ENCODE measurements at places on chromosomes 5 and 9.
A peak's percentile ranks its signal among the peaks of the same experiment; 100 is the strongest.

DNA sequence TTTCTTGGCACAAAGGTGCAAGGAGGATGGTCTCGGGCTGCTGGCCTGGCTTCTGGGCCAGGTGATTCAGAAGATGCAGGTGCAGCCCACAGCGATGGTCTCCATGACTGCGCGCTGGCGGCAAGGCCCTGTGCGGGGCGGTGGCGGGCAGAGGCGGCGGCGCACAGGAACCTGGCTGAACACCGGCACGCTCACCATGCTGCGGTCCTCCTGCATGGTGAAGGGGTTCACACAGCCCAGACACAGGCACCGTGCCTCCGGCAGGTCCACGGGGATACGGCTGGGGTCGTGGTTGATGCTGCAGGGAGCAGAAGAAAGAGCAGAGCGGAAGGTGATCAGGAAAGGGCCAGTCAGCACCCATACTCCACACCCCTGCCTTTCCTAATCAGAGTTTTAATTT is 4.8 kb downstream of the IL17B start:
- DNase-seq: no peak

- no peak for DNase-seq
These were observed 18.1 kb downstream of the OLFML2A start for GRCh38 chr9:124794902-124795491.

DNA sequence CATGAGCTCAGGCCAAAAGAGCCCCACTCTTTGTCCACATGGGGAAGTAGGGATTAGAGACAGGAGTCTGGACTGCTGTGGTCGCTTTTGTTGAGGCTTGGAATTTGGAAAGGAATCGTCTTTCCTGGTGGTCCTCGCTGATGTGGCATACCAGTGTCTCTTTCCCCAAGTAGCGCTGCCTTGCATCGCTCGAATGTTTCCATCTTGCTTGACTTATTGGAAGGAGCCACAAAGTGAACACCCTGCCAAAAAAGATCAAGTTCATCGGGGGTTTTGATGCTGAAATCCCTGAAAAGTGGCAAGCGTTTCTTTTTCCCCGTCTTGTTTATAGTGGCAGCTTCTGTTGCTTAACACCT is 161.3 kb downstream of the MACROH2A1 start:
- DNase-seq: no peak

DNA sequence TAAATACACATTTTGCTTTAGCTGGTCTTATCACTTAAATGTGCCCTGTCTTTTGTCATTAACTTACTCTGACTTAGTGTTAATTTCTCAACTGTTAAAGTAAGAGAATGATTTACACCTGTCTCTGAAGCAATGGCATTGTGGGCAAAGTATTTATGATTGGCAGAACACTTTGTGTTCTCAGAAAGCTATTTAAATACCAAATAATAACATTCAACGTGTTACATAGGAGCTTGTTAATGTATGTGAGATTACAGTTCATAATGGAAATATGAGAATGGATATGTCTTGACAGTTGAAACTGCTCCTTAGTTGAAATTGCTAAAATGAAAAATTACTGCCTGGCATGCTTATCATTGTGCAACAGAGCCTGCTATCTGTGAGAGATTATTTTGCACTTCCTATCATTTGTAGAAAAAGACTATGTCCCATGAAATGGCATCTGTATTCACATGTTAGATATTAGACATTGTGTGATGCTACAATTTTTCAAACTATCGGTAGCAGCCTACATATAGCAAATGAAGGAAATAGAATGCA is 46.1 kb downstream of the PRR16 start:
- no peak for DNase-seq

GRCh38 chr9:119768266-119768665 is 399.0 kb upstream of the BRINP1 start:
- no peak for DNase-seq

DNA sequence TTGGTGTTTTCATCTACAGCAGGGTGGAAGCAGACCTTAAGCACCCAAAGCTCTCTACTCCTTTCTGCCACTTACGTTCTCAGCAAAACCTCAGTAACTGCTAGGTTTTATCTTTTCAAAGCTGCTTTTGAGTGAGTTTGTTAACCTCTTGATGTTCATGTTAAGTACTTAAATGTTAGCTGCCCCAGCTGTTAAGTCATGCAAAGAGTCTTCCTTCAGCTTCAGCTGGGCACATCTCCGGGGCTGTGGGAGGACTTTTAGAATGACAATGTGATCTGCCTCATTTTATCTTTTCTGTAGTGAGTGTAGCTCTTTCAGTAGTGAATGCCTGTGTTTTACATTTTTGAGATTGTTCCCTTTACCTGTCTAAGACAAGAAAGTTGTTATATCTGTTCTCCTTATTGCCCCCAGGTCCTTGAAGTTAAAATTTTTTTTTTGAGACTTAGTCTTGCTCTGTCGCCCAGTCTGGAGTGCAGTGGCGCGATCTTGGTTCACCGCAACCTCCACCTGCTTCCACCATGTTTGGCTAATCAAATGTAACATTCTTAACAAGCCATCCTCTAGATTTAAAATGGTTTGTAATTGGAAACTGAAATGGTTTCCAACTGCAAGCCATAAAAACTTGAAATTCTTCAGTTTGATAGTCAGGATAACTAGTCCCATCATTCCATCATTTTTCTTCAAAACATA is 19.6 kb downstream of the KDM4C start:
- DNase-seq: no peak

- DNase-seq: no peak
These were observed 10.8 kb upstream of the ARSI start for GRCh38 chr5:150313501-150313900.

- DNase-seq: no peak
These were observed 44.3 kb upstream of the ZBED3 start for GRCh38 chr5:77131361-77131760.

DNA sequence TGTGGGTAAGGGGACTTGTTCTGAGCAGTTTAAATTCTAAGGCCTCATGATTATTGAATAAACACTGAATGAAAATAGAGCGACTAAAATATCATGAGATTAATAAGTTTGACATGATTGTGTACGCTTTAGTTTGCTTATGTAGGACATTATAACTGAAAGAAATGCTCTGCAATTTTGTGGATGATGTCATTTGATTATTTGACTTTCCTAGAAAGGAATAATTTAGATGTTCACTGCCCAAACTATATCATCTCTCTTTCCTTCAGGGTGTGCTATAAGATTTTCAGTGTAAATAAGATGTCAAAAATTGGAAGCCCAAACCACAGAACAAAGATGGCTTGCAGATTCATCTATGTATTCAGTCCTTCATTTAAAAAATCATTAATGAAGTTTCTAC is 115.7 kb upstream of the MTAP start:
- DNase-seq: no peak

DNA sequence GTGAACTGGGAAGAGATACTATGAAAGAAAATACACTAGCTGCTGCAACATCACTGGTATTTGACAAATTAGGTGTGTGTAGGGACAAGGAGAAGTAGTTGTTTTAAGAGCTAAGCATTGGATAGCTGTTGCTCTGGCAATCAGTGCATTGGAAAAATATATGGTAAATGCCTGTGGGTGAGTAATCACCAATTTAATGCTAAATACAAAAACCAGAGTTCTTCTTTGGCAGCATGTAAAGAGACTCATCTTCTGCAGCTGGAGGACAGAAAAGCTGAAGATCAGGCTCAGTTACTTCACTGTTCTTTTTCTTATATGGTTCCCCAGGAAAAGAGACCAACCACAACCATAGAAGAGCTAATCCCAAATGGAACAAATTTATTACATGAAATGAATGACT is 201.8 kb upstream of the MPDZ start:
- DNase-seq: no peak

GRCh38 chr5:155106221-155106620 is 92.7 kb downstream of the KIF4B start:
- DNase-seq: no peak

GRCh38 chr5:124858612-124859011 is 112.2 kb upstream of the ZNF608 start:
- no peak for DNase-seq

GRCh38 chr9:75432386-75432785 is 344.1 kb downstream of the OSTF1 start:
- no peak for DNase-seq

DNA sequence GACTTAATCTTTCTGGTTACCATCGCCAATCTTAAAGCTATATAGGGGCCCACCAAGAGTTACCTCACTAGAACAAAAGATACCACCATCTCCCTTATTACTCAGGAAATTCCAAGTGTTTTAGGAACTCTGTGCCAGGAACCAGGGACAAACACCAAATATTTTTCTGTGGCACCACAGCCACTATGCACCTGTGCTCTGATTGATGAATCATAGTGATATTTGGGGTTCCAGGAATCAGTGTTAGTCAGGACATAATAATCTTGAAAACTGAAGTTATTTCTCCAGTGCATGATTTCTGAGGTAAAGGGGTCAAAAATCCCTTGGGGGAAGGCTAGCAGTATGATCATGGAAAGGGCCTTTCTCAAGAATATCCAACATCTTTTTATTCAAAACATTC is 10.2 kb upstream of the TMED7 start:
- no peak for DNase-seq

GRCh38 chr9:70448919-70449318 is 34.5 kb upstream of the KLF9 start:
- no peak for DNase-seq

GRCh38 chr5:14161825-14162556 is 18.8 kb downstream of the TRIO start:
- DNase-seq: peak; percentile 42

- DNase-seq: no peak
These were observed 22.9 kb upstream of the CMYA5 start for GRCh38 chr5:79666758-79667157.

GRCh38 chr5:15009420-15009819 is 137.8 kb upstream of the ANKH start:
- peak; percentile 87 for DNase-seq

DNA sequence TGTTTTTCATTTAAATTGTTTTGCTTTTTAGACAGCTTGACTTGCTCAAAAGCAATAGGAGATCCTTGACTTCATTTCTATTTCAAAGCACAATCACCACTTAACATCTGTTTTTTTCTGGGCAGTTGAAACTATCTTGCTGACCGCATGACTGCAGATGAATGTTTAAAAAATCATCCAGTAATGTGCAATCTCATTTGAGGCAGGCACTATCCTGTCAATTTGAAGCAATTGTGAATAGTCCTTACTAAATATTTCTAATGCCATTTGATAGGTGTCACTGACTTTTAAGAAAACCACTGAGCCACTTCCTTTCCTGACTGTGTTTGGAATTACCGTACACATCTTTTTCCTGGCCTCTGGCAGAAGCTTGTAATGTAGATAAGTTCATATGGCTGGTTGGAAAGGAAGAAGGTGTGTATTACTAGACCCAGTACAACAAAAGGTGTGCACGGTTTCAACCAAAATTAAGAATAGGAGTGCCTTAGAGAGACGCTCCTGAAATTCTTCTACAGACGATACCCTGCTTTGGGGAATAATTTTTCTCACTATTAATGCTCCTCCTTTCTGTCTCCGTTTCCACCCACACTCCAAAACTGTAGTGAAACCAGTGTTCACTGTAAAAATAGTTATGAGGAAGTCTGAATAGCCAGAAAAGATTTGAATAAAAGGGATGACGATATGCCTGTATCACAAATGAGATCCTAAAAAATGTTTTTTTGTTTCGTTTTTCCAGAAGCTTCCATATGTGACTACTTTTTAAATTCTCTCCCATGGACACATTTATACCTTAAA is 136.7 kb upstream of the MOCS2 start:
- no peak for DNase-seq

DNA sequence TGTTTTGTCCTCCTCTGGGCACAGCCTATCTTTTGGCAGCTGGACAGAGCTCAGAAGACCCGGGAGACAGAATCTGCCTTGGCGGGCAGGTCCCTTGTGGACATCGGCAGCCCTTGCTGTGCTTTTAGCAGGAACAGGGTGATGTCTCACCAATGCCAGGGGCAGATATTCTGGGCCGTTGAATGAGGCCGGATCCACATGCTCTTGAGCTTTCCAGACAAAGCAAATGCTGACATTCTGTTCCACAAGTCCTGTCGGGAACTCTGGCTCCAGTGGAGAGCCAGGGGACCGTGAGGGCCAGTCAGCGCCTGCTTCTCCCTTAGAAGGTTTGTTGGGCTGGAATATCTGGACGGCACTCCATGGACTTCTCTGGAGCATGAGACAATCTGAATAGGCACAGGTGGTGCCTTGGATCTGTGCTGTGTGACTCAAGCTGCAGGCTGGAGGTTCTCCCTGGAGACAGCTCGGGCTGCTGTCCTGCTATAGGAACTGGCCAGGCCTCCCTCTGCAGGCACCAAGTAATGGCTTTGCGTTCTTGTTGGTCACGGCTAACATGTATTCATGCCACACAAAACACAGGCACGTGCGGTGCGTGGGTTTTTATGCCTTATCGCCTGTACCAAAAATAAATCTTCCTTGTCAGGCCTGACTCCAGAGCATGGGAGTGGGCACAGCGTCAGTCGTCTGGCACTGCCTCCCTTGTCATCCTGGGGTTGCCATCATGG is 80.3 kb downstream of the GADD45G start:
- DNase-seq: no peak

GRCh38 chr5:153445875-153446579 is 44.4 kb upstream of the GRIA1 start:
- DNase-seq: peak; percentile 27

GRCh38 chr5:108772626-108773025 is 24.9 kb downstream of the FER start:
- DNase-seq: no peak

DNA sequence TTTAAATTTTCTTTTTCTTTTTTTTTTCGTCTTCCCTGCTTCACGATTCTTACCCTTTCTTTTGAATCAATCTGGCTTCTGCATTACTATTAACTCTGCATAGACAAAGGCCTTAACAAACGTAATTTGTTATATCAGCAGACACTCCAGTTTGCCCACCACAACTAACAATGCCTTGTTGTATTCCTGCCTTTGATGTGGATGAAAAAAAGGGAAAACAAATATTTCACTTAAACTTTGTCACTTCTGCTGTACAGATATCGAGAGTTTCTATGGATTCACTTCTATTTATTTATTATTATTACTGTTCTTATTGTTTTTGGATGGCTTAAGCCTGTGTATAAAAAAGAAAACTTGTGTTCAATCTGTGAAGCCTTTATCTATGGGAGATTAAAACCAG is 352.2 kb downstream of the NTRK2 start:
- no peak for DNase-seq

DNA sequence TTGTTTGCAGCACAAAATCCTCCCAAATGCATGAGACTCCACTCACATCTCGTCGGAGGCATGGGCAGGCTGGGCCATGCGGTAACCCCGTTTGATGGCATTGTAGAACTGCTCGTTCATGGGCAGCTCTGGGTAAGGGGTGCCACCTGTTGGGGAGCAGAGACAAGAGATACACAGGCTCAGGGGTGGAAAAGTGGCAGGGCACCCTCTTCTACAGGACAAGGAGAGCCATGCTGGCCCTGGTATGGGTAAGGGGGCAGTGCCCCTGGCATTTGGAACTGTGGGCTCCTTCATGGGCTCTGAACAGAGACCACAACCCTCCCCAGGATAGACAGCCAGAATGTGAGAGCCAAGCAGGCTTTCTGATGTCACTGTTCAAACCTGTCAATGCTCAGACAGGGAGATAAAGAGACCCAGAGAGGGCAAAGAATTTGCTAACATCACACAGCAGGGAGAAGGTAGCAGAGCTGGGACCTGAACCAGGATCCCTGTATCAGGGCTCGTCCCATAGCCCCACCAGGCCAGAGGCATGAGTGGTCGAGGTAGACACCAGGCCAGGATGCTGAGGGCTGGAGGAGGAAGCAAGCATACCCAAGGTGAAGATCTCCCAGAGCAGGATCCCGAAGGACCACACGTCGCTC is 33.2 kb upstream of the CSF1R start:
- no peak for DNase-seq

All from NCI-H1105 (cell line).